Caco-2 (cell line): ENCODE measurements at places on chromosomes 2 and 18. TPM values are rescaled to one million over a fixed set of nuclear protein-coding genes. Genes with fewer than 3 reads are reported as not detected.

IL1RN gene
- not detected in 2 replicates for total RNA-seq

DSEL gene
- total RNA-seq, result 0.16 and 0.18 TPM in 2 replicates

FOXD4L1 gene
- 0.32 and 0.73 TPM in 2 replicates for total RNA-seq

ATOH8 gene
- not detected in 2 replicates for total RNA-seq

CLEC4F gene
- 0.16 TPM in 1 of 2 replicates, not detected in the other for total RNA-seq

DNA sequence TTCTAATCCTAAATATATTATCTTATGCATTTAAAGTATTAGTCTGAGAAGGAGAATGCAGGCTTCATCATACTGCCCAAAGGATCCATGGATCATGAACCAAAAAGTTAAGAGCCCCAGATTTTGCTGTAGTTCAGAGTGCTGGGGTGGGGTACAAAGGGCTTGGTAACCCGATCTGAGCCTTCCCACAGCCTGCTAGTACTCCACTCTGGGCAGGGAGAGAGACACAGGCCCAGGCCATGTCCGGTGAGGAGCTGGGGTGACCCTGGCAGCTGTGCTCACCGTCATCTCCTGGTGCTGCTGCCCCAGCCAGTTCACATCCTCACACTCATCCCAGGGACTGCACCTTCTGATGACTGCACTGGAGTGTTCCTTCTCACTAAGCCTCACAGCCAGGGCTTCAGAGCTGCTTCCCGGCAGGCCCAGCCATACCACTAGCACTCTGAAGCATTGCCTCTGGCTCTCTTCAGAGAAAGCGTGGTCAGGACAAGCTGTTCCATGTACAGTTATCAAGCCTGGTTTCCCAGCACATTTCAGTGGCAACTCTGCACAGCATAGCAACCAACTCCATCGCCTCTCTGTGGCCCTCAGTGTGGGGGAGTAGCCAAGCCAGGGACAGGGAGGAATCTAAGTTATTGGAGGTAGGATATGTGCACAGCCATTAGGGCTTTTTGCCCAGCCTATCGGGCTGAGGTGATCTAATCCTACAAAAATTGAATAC, 189.0 kb upstream of the CTAGE1 start:
- DNase-seq, result no peak

GRCh38 chr2:27735263-27735904, 36.1 kb upstream of the MRPL33 start:
- no peak for DNase-seq

IL36B gene
- not detected in 2 replicates for total RNA-seq

GRCh38 chr18:74914648-74915047, 294.3 kb downstream of the PTGR3 start:
- no peak for DNase-seq

DNA sequence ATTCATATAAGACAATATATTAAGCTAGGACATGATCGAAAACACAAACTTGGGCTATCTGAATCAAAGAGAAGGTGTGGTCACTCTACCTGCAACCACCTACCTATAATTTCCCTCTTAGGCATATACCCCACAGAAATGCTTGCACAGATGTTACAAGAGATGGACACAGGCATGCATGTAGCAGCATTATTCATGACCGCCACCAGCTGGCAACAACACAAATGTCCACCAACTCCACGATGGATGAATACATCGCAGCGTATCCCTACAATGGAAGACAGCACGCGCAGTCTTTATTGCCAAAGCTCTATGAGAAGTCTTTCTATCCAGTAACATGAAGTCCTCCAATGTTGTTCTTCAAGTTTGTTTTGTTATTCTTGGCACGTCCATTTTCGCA, 90.8 kb downstream of the ARL4C start:
- peak; percentile 42 for DNase-seq

GRCh38 chr2:183105402-183106134, 18.7 kb upstream of the NUP35 start:
- no peak for DNase-seq

DNA sequence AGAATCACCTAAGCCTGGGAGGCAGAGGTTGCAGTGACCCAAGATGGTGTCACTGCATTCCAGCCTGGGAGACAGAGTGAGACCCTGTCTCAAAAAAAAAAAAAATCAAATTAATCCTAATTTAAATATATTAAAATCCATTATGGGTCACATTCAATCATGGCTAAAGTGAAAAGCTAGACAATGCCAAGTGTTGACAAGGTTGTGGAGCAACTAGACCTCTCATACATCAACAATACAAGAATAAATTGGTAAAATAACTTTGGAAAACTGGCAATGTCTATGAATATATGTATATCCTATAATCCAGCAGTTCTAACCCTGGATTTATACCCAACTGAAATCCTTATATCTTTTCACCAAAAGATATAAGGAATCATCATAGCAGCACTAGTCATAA, 23.4 kb upstream of the ATL2 start:
- no peak for DNase-seq

SRD5A2 gene
- not detected in 2 replicates for total RNA-seq

GRCh38 chr2:154724194-154724797, 25.8 kb downstream of the KCNJ3 start:
- no peak for DNase-seq

- no peak for DNase-seq
These were observed 214.6 kb downstream of the TRIB2 start for GRCh38 chr2:12931186-12931844.

MAP2 gene
- 0.05 TPM in 1 of 2 replicates, not detected in the other for total RNA-seq

SH3RF3 gene
- total RNA-seq, result 0.98 and 1.1 TPM in 2 replicates

DNA sequence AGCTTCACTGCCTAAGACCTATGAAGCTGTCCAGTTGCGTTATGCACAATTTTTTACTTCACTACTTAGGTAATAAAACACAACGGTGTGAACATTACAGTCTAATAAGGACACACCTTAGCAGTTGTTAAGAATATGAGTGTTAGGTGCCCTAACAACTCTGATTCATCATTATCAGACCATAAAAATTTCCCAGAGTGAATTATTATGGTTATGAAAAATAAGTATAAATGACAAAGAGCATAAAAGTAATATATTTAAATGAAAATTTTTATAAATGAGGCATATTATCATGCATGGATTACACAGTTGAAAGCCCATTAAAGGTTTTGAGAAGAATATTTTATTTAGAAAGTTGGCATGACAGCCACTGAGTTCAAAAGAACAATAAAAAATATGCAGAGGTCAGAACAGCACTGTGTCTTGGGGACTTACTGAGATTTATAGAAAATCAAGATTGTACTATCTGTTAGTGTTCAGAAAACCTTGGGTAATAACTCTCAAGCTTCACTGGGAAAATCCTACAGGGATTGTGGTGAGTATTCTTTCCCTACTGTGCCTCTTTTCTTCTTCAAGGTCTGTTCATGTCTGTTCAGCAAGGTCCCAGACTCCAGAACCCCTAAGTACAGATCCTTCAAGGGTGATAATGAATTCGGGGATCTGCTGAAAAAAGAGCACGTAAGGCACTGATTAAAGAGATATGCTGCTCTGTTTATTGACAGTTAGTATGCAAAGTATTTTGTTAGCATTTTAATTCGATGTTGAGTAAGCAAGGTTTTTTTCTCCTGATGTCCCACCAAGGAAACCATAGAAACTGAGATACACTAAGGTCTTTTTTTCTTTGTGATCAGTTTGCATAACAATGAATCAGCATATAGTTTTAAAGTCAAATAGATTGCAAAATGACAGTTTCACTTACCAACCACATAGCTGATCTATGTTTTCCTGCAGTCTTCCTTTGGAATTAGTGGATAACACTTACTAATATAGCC, 250.0 kb downstream of the DSEL start:
- DNase-seq, result no peak

DNA sequence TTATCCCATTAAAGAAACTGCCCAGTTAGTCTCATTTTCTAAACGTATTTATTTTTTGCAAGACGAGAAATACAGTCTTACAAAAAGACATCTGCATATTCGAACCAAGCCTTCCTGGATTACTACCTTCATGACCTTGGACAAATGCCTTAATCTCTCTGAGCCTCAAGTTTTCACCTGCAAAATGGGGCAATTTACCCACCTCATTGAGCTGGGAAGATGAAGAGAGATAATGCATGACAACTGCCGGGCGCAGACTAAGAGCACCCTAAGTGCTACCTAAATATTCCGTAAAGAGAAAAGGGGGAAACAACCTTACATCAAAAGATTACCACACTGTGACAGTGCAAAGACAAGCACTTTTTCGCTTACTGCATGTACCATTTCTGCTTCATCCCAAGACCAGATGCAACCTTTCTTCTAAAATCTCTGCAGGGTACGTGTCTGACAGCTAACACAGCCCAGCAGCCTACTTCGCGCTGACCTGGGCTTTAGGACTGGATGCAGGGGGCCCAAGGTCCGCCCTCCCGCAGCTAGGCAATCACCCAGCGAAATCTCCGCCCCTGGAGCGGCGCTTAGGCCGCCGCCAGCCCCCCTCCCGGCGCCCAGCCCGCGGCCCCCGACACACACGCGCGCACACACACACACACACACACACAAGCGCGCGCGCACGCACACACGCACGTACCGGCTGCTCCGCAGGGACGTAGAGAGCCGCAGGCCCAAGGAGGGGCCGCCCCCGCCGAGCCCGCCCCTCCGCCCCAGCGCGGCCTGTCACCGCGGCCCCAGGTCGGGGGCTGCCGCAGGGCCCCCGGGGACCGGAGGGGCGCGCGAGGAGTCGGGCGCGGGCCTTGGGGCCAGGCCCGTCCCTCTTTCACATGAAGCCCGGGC, 766 bp downstream of the MAP3K2 start:
- DNase-seq, result peak; percentile 89

GRCh38 chr2:112096098-112096497, 41.0 kb downstream of the TMEM87B start:
- DNase-seq, result no peak

SERPINB3 gene
- total RNA-seq, result not detected in 2 replicates

DNA sequence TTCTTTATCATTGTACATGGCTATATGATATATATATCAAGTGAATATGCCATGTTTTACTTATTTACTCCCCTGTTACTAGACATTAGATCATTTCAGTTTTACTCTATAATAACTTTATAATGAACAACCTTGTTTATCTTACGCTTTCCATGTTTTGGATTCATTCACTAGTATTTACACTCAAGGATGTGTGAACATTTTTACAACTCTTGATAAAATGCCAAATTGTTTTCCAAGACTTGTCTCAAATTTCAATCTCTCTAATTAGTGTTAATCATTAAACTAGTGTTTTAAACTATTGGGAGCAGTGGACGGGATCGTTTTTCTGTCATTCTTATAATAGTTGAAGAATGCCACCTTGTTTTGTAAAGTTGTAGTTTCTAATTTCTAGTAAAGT, 51.5 kb upstream of the B3GNT7 start:
- DNase-seq, result no peak
